ENCODE measurements at places on chromosomes 11 and 22. TPM values are rescaled to one million over a fixed set of nuclear protein-coding genes. Genes with fewer than 3 reads are reported as not detected.

DNA sequence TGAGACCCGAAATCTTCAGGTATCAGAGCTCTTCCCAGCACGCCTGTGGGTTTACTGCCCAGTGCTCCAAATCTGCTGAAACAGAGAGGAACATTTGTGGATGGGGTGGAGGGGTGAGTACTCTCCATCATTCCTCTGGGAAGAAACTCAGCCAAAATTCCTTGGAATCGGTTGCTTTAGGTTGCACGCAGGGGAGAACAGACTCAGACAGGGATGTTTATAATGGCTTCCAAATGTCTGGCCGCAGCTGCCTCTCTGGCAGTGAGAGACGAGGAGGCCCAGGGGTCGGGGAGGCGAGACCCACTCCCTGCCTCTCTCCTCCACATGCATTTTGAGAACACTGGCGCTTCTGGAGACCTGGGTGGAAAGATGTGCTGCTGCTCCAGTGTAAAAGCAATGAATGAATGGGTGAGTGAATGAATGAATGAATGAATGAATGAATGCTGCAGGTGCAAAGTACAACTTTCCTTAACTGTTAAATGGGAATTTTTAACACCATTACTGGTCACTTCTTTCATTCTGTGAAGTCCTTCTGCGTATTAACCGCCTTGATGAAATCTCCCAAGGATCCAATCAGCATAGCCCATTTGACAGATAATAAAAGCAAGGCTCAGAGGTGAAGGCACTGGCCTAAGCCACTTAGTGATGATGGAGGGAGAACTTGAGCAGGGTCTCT is 437.4 kb downstream of the MIAT start:
- DNase-seq, result no peak

GRCh38 chr11:108501396-108501795 is 3.2 kb upstream of the POGLUT3 start:
- DNase-seq, result no peak

DNA sequence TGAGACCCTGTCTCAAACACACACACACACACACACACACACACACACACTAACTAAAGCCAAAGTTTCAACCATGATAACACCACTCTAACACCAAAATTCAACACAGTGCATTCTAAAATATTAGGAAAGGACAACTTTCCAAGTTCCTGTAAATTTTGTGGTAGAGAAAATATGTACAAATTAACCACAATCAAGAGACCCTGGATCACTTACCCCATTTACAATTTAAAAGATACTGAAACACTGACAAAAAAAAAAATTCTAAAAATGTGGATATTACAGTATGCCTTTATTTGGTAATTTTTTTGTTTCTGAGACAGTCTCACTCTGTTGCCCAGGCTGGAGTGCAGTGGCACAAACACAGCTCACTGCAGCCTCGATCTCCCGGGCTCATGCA is 9.7 kb downstream of the MRTFA start:
- no peak for DNase-seq

DNA sequence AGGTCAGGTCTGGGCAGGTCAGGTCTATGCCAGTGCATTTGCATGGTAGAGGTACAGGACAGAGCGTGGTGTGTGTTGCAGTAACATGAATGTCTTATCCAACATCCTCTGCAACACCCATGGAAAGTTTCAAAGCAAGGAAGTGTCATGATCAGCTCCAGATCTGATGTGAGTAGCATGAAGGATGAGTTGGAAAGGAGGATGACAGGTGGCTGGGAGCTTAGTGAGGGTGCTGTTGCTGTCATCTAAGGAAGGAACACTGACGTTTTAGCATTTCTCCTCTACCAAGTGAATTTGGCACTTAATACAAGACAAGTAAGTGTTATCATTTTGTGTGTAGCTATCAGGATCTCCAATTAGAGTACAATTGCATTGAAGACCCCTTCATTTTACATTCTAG is 65.1 kb downstream of the GRK3 start:
- DNase-seq, result no peak

DNA sequence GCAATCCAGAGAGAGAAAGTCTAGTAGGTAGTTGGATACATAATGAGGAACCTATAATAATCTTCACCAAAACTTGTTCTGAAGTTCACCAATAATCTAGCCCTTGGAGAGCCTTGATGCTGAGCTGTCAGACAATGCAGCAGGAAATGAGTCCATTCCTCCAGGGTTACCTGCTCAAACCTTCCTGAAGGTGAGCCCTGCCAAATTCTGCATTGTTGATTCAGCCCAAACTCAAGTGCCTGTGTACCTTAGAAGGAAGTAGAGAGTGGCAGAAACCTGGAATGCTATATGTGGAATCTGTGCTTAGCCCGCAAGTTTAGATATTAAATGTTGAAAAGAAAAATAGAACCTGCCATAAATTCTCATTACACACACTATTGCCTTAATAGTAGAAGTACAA is 77.4 kb upstream of the SPON1 start:
- no peak for DNase-seq

IRAG1 gene
- total RNA-seq, result 4.6 TPM

DNA sequence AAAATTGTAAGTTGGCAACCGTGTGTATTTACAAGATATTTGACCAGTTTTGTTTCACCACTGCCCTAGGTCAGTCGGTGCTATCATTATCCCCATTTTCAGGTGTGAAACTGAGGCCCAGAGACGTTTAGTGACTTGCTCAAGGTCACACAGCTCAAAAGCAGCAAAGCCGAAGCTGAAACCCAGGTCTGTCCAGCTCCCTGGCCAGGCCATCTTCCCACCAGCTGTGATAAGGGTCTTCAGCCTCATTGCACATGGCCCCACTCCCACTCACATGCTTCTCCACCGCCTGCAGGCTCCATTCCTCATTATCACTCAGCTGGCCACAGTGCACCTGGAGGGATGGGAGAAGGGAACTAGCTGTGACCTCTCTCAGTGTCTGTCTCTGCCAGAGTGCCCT is 83.2 kb downstream of the PDE2A start:
- no peak for DNase-seq

All from SJSA1 (cell line).